Osteocyte (in vitro differentiated cells): ENCODE measurements at places on chromosomes 11 and 22. TPM values are rescaled to one million over a fixed set of nuclear protein-coding genes. Genes with fewer than 3 reads are reported as not detected.

Gene UBE2L6
- total RNA-seq = 58.9 and 62.5 TPM in 2 replicates

Gene GRAMD4
- 37.4 and 44.5 TPM in 2 replicates for total RNA-seq

- DNase-seq = no peak
Measured at GRCh38 chr11:2930704-2931419, 1.6 kb upstream of the PHLDA2 start.

GRCh38 chr11:67613960-67614715, 7.4 kb downstream of the NDUFV1 start:
- DNase-seq = peak; percentile 87

DNA sequence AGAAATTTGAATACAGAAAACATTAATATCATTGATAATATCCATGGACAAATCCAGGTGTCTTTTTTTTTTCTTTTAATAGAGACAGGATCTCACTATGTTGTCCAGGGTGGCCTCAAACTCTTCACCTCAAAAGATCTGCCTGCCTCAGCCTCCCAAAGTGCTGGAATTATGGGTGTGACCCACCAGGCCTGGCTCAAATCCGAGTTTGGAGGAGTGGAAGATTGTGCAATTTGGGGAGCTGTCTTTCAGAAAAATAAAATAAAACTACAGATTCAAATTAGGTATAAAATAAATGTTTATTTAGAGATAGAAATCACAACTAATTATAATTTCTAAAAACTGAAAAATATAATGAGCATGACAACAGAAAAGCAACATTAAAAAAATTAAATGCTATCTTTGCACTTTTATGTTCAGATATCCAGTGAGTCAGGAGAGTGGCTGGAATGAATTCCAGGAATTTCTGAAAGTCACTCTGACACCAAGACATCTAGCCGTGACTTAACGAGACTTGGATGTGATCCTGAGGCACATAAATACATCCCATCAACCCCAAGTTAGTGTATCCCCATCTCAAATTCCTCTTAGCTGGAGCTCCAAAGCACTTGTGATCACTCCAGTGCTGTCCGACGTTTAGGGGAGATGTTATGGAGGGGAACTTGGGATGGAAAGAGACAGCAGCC, 128.6 kb upstream of the THY1 start:
- DNase-seq = no peak

DNA sequence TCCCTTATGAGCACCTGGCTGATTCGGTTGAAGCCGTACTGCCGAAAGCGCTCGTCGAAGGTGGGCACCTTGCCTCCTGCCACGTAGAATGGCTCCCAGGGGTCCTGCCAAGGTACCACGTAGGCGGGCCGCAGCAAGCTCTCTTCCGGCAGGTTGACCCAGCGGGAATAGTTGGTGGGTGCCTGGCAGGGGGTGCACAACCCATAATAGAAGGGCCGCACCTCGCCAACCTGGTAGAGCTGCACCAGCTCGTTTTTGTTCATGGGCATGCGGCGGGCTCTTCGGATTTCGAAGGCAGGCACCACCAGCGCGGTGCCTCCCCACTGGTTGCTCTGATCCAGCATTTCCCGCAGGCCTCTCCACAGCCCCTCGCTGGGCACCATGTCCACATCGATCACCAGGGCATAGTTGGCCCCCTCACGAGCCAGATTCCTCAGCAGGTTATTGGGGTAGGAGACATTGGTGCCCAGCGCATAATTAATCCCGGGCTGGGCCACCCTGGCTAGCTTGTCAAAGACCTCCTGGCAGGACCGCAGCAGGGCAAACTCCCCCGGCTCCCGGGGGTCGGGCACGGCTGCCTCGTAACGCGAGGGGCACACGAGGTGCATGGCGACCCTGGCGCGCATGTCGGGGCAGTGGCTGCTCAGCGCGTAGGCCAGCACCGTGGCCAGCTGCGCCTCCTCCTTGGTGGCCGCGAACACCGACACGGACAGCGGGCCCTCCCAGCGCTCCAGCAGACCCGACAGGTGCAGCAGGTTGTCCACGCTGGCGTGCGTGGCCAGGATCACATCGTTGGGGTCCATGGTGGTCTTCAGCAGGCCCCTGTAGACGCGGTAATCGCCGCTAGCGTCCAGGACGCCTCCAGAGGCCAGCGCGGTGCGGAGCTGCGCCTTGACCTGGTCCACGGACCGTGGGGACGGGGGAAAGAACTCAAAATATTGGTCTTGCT, 679 bp downstream of the B4GAT1 start:
- DNase-seq = no peak

DNA sequence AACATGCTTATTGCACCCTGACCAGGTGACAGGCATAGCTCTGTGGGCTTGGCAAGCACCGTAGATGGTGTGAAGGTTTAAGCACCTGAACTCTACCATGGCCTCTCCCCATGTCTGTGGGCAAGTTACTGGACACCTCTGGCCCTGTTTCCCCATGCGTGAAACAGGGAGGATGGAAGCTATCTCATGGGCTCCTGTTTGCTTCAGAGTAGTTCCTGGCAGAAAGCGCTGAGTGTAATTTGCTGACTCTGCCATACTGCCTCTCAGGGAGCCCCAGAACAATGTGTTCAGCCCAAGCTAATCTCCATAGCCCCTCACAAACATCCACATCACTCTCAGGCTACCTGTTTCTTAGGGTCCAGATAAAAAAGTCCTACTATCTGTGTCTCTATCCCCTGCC, 2.4 kb downstream of the CBX6 start:
- no peak for DNase-seq

GRCh38 chr22:46451741-46452140, 85.7 kb downstream of the CELSR1 start:
- no peak for DNase-seq

DNA sequence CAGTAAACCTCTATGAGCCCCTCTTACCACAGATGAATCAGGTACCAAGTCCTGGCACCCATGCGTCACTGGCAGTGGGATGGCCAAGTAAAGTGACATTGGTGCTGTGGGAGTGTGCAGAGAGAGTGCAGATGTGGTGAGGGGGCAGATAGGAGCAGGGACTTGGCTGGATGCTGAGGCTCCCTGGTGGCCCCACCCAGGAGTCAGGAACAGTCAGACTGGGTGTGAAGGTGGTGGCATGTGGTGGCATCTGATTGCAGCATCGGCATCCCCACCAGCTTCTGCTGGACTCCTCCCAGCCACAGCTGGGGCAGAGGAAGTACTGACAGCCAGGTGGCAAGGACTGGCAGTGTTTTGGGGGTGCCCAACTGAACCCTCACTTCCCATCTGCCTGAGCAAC, 11.4 kb downstream of the DGAT2 start:
- no peak for DNase-seq

DNA sequence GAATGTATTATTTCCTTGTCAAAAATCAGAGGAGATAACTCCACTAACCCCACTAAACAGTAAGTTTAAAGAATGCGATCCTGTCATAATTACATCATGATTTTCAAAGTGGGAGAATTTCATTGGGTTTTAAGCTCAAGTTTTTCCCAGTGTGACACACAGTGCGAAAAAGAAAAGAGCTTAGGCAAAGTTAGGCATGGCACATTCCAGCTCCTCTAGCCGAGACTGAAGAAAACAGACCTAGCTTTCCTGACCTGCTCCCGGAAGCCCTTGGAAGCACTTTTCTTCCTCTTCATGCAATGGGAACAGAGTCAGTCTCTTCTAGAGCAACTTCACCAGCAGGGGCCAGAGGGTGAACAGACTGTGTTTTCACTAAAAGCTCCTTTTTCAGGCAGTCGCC, 76.6 kb upstream of the AKIP1 start:
- DNase-seq = peak; percentile 2

DNA sequence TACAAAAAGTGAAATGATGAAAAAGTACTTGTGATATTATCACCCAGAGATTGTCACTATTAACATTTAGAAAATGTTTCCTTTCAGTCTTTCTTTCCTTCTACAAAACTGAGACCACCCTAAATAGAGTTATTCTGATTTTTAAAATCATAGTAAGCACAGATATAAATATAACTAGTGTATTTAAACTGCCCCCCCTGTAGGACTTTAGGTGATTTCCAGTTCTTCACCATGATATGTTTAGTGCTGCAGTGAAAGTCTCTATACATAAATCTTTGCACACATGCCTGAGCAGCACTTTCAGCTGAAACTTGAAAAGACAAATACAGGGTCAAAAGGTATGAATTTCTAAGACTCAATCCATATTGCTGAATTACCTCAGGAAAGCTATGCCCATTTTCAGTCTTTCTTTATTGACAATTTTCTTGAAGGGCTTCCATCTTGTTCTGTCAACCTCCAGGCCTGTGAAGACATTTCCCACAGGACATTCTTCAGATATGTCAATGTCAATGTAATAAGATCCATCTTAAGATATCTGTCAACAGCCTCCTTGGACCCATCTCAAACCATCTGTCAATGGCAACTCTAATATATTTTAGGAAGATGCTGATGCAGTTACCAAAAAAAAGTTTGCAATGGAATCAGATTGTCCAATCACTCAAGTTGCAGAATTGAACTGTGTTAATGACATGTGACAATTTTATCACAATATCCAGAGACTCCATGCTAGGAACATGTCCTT, 30.8 kb upstream of the LDLRAD3 start:
- no peak for DNase-seq

- no peak for DNase-seq
Measured at GRCh38 chr11:102470251-102470650, 17.7 kb upstream of the TMEM123 start.

DNA sequence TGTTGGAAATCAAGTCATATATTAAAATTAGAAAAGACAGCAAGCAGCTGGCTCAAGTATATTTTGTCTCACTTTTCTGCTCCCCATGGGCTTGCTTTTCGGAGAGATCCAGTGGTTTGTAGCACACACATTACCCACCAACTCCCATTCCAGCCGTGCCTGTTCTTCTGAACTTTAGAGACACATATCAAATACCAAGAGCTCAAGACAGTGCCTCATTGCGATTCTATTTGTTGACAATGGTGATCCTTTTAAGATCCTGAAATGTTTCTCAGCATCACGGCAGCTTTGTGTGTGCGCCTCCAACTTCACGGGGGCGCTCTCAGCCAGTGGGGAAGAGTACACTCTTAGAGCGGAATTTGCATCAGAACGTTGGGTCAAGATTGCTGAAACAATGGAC, 52.9 kb downstream of the BARX2 start:
- DNase-seq = peak; percentile 25

- no peak for DNase-seq
Measured at GRCh38 chr11:69079661-69080256, 31.0 kb downstream of the TPCN2 start.
